ENCODE measurements at places on chromosomes 3 and 15.

GRCh38 chr3:53163444-53164387, 2.7 kb downstream of the PRKCD start:
- DNase-seq = no peak

DNA sequence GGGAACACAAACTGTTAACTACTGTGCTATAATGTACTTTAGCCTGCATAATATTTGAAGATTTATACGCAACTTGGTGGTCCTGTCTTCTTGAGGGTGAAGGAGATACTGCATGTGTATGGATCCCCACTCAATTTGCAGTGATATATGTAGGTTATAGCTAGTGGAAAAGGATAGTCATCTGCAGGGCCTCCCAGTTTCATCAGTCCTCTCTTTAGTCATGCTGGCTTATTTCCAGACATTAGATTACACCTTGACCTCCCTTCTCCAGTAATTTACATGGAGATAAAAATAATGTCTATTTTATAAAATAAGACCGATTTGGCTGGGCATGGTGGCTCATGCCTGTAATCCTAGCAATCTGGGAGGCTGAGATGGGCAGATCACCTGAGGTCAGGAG, 3.7 kb downstream of the NR1D2 start:
- DNase-seq = no peak

DNA sequence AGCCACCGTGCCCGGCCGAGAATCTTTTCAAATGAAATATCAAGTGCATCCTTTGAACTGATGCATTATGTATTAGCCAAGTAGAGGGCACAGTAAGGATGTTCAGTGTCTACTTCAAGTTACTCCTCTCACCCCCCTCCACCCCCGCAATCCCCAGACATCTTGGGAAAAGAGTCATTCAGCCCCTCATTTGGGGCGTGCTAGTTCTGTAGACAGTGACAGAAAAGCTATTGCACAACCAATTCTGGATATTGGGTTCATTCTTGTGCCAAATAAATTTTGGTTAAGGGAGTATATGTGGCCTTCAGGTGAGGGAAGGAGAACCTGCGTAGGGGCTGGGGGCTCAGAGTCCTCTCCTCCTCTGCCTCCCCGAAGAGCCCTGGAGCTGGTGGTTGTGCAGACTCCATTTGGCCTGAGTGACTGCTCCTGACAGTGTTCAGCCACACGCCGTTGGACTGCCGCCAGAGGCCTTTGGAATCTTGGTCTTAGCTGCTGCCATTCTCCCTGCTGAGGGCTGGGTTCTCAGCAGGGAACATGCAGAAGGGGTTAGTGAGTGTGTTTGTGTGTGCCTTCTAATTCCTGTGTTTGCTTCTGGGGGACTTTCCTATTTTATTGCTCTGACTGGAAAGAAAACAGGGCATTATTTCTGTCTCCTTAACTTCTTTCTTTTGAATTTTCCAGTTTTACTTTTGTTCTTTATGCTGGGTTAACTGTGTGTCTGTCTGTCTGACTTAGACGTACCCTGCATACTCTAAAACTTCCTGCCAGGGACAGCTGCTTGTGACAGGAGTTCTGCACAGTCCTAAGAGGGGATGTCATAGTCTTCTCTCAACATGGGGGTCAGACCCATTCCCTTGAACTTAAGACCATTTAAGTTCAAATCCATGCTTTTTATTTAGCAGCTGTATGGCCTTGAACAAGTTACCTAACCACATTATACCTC, 21.0 kb downstream of the RARB start:
- no peak for DNase-seq

- DNase-seq = peak; percentile 39
Measured at GRCh38 chr15:70240082-70240481, 142.4 kb upstream of the TLE3 start.

DNA sequence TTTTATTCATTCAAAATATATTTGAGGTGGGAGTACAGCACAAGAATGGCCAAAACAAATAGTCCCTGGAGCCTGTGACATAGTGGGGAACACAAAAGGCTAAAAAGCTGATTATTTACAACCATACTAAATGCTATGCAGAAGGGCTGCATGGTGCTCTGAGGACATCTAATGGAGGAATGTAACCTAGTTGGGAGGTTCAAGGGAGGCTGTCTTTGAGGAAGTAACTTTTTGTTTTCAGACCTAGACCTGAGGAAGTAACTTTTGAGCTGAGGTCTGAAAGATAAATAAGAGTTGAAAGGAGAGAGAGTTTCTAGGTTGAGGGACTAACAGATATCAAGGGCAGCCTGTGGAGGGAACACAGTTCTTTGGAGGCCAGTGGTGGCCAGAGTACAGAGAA, 34.8 kb upstream of the RASA2 start:
- no peak for DNase-seq

- no peak for DNase-seq
Measured at GRCh38 chr3:98530676-98531075, 1.1 kb upstream of the GPR15 start.

DNA sequence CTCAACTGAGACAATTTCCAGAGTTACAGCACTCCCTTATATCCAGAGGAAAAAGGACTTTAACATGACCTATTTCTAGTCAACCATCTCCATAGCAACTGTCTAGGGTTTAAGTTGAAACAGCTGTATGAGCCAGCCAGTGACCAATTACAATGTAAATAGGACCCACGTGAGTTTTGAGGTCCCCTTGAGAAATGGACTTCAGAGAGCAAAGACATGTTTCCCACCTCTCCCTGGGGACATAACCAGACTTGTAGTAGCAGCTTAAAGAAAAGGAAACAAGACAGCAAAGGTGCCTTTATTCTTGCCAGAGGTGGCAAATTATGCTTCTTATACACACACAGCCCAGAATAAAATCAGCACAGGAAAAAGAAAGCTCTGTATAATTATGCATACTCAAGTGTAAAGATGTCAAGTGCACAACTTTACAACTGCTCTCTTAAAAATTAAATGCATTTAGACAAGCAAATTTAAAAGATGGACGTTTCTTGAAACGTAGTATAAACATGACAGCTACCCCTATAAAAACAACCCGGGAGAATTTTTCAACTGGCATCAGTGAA, 40.2 kb downstream of the SUMF1 start:
- peak; percentile 12 for DNase-seq

- no peak for DNase-seq
Measured at GRCh38 chr15:92166751-92167405, 226.8 kb upstream of the ST8SIA2 start.

DNA sequence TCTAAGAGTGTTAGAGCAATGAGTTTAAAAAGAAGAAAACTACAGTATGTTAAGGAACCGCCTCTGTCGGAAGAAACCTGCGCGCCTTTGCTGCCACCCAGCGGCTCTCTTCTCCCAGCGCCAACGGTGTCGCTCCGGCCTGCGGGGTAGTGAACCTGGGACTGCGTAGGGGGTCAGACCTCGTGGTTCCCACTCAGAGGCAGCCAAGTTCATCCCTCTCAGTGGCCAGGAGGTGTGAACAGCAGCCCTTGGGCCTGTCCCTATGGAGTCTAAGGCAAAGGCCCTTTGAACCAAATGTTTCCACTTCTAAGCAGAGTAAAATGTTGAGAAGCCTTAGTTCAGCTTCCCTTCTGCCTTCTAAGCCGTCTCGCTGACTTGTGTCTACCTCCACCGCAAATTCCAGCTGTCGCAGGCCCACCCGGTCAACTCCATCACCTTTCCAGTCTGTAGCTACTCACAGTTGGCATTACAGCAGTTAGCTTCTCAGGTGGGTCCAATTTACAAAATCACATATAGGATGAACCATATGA, 980 bp upstream of the RAB27A start:
- peak; percentile 82 for DNase-seq

GRCh38 chr15:90213818-90214204, 12.7 kb downstream of the SEMA4B start:
- DNase-seq = no peak

GRCh38 chr3:112074616-112075497, 11.3 kb upstream of the C3orf52 start:
- DNase-seq = no peak

GRCh38 chr3:197340521-197340871, 42.1 kb upstream of the DLG1 start:
- no peak for DNase-seq

- no peak for DNase-seq
Measured at GRCh38 chr15:62142736-62143135, 22.3 kb downstream of the C2CD4B start.

- no peak for DNase-seq
Measured at GRCh38 chr3:173889596-173889995, 492.1 kb downstream of the NLGN1 start.

- DNase-seq = no peak
Measured at GRCh38 chr3:5479229-5479799, 291.8 kb downstream of the EDEM1 start.

DNA sequence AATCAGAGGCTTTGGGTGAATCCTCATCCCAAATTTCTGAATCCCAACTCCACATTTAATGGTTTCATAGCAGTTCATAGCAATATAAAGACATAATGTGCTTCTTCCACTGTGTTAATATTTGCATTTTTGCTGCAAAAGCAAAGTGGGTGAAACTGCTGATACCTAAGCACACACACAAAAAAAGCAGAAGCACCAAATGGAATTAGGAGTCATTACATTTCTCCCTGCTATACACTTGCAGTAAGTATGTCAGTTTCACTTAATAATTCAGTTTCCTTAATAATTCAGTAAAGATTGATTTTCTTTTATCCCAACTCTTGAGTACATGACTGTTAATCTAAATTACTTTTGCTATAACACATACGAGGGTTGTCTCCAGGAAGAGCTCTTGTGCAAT, 48.9 kb upstream of the ALCAM start:
- DNase-seq = no peak

- no peak for DNase-seq
Measured at GRCh38 chr15:70113304-70113700, 15.6 kb upstream of the TLE3 start.

- DNase-seq = no peak
Measured at GRCh38 chr3:63400246-63400860, 122.2 kb downstream of the SYNPR start.

DNA sequence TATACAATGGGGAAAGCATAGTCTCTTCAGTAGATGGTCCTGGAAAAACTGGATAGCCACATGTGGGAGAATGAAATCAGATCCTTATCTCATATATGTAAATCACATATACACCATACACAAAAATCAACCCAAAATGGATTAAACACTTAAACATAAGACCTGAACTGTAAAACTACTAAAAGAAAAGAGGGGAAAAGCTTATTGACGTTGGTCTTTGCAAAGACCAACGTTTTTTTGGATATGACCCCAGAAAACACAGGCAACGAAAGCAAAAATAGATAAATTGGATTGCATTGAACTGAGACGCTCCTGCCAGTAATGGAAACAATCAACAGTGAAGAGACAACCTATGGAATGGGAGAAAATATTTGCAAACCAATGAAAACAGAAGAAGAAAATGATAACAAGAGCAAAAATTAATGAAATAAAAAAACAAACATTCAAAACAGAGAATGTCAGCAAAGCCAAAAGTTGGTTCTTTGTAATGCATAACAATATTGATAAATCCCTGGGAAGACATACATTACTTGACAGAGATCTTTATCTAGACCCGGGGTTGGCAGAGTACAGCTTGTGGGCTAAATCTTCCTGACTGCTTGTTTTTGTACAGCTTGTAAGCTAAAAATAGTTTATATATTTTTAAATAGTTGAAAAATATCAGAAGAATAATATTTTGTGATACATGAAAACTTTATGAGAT, 86.9 kb downstream of the NEO1 start:
- DNase-seq = no peak

- no peak for DNase-seq
Measured at GRCh38 chr3:27861046-27862036, 139.2 kb upstream of the EOMES start.

DNA sequence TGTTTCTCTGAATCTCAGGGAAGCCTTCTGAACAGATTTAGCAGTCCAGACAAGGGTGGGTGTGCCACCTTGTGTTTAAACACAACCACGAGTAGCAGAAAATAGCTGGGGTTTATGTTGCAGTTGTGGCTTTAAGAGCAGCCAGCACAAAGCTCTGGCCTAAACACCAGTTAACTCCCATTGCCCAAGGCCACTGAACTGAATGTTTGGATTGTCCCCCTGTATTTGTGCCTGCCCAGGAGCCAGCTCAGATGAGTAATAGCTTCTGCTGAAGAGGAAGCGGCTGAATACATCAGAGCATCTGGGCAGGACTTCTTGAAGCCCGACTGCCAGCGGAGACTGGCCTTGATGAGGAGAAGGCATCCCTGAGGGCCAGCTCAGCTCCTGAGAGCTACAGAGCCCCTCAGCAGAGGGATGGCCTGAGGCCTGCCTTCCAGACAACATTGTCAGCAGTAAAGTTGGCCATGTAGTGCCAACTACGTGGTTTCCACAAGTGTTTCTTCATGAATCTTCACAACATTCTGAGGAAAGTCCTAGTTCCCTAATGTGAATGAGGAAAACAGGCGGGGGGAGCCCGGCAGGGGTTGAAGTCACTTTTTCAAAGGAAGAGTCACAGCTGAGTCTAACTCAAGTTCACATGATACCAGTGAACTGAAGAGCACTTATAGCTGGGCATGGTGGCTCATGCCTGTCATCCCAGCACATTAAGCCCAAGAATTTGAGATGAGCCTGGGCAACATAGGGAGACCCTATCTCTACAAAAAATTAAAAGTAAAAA, 65.8 kb upstream of the ZBTB38 start:
- no peak for DNase-seq

DNA sequence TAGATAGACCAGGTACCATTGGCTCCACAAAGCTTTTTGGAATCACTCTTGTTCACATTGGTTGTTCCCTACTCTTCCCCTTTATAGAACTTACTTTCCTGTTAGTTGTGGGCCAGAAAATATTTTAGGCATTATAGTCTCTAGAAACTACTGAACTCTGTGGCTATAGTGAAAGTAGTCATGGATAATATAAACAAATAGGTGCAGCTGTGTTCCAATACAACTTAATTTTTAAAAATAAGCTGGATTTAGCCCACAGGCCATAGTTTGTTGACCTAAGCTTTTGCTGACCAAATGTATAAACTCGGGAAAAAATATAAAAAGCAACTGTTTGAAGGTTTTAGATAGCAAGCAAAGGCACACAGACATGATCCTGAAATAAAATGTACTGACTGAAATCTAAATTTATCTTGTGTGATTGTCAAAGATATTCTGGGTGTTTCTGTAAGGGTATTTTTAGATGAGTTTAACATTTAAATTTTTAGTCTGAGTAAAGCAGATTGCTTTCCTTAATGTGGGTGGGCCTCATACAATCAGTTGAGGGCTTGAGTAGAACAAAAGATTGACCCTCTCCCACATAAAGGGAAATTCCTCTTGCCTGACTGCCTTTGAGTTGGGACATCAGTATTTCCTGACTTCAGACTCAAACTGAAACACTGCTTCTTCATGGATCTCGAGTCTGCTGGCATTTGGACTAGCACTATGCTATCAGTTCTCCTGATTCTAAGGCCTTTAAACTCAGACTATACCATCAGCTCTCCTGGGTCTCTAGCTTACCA, 13.2 kb downstream of the IQCB1 start:
- no peak for DNase-seq

GRCh38 chr3:50588759-50589433, 19.6 kb downstream of the HEMK1 start:
- DNase-seq = no peak

- no peak for DNase-seq
Measured at GRCh38 chr15:64582202-64582601, 121.8 kb downstream of the ZNF609 start.

DNA sequence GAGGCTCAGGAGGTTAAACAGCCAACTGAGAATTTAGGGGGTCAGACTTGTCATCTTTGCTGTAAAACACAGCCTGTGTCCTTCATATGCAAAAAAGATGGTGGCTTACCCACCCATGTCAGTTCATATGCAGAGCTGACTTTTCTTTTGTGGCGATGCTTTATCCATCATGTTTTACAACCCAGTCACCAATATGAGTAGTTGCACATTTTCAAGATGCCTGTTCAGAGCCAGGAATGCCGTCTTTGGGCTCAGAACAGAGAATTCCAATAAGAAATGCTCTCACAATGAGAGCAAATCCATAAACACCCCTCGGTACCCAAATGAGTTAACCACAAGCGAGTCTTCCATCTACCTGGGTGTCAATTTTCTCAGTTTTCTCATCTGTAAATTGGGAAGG, 83.6 kb downstream of the TIGIT start:
- DNase-seq = no peak

Data from GM06990 (cell line).